OCI-LY7 (cell line): ENCODE measurements at places on chromosomes 1 and 21.
A peak's percentile ranks its signal among the peaks of the same experiment; 100 is the strongest.

- DNase-seq = no peak
Measured at GRCh38 chr1:82329226-82329625, 528.5 kb downstream of the ADGRL2 start.

- no peak for DNase-seq
Measured at GRCh38 chr1:165408518-165408917, 36.4 kb downstream of the RXRG start.

- DNase-seq = no peak
Measured at GRCh38 chr1:119115311-119115710, 25.1 kb downstream of the WARS2 start.

- DNase-seq = no peak
Measured at GRCh38 chr1:89815040-89815439, 5.8 kb upstream of the LRRC8D start.

GRCh38 chr21:45510466-45510955, 31.7 kb downstream of the SLC19A1 start:
- DNase-seq = no peak

DNA sequence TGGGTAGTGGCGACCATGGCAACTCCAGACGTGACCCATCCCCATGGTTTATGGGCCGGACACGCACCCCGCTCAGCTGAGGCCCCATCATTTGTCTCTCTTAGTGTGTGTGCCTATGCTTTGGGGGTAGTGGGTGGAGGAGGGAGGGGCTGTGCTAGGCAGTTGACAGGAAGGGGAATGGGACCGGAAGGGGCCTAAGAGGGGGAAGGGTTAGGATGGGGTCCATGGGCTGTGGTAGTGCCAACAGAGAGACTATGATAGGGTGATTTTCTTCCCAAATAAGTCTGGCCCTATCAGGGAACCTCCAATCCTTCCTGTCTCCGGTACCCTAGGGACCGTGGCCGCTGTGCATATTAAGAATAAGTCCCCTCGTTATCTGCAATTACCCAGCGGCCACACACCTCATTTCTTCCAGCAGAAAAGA, 9.9 kb downstream of the DMAP1 start:
- DNase-seq = no peak

DNA sequence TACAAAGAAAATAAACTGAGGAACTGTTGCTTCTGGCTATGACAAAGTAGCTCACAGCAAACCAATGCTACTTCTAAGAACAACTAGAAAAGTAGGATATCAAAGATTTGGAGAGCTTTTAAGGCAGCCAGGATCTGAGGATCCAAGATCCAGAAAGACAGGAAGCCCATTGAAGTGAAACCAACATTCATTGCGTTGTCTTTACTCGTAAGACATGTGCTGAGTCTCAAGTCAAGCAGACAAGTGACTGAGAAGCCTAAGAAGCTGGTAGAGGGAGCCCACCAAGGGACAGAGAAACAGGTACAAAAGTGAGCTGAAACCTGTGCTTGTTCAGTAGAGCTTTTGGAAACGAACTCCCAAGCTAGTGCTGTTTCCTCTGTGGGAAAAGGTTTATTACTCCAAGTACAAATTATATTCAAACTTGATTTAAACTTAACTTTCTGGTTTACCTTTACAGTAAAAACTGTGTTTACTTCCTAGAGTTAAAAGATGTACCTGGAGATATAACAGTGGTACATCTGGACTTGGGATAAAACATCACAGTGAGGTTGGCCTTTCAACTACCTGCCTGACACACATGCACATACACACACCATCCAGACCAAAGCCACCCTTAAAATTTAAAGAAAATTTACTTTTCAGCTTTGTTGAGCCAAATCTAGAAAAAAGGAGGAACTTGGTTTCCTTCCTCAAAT, 41.2 kb downstream of the NME7 start:
- DNase-seq = no peak

DNA sequence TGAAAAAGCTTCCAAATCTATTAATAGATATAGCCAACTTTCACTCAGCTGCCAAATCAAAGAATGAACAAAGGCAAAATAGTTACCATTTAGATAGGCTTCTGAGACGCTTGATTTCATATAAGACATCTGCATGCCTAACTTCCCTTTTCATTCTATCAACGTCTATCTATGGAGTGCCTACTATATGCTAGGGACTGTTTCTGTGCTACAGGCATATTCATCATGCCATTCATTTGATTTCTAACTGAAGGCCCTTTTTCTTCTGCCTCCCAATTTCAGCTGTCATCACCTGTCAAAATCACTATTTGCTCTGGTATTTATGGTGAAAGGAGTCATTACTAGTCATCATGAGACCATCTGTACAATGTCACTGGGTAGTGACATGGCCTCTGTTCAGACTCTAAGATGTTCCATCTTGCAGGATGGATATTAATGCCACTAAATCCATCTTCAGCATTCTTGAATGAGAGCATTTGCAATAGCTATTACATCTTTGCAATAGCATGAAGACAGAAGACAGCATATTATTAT, 4.3 kb upstream of the KRTAP13-1 start:
- no peak for DNase-seq

- DNase-seq = peak; percentile 29
Measured at GRCh38 chr1:90045853-90046563, 51.1 kb downstream of the ZNF326 start.

DNA sequence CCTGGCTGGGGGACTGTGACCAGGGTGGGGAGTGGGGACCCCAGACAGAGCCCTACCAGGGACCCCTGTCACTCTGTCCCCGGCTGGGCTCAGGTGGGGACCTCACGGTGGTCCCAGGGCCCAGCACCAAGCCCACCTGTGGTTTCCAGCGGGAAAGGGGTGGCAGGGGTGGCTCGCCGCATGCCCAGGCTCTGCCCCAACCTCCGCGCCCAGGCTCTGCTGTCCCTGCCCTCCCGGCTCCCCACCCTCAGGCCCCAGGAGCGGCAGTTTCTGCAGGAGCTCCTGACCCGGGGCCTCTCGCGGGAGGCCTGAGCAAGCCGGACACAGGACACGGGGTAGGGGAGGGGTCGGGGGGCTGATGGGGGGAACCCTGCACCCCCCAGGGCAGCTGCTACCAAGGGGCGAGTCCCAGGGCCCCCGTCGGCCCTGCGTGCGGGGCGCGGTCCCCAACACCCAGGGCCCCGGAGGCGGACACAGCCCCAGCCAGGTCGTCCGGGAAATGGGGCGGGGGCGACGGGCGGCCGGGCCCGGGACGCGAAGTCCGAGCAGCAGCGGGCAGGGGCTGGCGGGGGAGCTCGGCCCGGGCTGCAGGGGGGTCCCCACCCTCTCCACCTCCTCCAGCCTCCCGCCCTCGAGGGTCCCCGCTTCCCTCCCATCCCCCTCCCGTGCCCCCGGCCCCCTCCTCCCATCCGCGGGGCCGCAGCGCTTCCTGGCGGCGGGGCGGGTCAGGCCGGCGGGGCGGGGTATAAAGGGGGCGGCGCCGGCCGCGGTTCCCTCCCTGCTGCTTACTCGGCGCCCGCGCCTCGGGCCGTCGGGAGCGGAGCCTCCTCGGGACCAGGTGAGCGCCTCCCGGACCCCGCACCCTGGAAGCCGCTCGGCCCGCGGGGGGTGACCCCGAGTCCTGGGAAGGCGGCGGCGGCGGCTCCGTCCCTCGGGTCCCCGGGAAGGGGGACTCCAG, at the start of gene COL6A2:
Gene COL6A2, plus strand, starts transcription at position 777 of the 958 bp plus-strand sequence.
- DNase-seq = no peak

GRCh38 chr21:34205811-34206571, 132.6 kb downstream of the MRPS6 start:
- no peak for DNase-seq

- DNase-seq = peak; percentile 80
Measured at GRCh38 chr1:30756545-30757351, 826 bp downstream of the LAPTM5 start.

- DNase-seq = no peak
Measured at GRCh38 chr1:243267914-243268653, 12.2 kb downstream of the SDCCAG8 start.

DNA sequence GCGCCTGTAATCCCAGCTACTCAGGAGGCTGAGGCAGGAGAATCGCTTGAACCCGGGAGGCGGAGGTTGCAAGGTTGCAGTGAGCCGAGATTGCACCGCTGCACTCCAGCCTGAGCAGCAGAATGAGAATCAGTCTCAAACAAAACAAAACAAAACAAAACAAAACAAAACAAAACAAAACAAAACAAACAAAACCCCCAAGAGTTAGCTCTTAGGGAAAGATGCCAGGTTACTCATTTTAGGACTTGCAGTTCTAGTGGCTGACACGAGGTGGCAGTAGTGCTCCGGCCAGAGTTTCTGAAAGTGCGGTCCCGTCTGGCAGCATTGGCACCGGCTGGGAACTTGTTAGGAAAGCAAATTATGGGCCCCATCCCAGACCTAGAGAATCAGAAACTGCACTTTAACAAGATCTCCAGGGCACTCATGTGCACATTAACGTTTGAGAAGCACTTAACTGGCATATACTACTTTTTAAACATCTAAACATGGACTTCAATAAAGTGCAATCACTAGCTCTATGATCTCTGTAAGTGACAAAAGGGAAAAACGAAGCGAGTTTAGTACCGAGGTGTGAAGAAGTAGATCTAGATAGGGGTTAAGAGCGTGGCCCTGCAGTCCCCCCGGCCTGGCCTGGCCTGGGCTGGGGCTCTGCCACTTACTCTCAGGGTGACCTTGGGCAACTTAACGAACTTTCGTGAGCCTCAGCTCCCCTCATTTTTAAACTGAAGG, 41.9 kb upstream of the TNFRSF1B start:
- DNase-seq = peak; percentile 70

- DNase-seq = no peak
Measured at GRCh38 chr1:1157033-1157365, 16.7 kb upstream of the TTLL10 start.

- DNase-seq = peak; percentile 79
Measured at GRCh38 chr21:39373634-39374033, 24.7 kb upstream of the HMGN1 start.

GRCh38 chr1:203621559-203622262, 4.9 kb upstream of the ATP2B4 start:
- DNase-seq = no peak

DNA sequence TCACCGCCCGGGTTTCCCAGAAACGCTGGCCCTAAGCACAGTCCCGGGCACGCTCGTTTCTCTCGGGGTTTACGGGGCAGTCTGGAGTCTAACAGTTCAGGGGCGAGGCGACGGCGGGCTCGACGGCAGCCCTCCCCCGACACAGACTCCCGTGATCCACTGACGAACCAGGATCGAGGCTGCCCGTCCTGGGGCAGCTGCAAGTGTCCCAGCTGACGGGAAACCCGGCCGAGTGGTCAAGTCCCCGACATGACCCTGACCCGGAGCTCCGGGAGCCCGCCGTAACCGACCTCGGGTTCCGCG, 494 bp downstream of the UBE2J2 start:
- no peak for DNase-seq

DNA sequence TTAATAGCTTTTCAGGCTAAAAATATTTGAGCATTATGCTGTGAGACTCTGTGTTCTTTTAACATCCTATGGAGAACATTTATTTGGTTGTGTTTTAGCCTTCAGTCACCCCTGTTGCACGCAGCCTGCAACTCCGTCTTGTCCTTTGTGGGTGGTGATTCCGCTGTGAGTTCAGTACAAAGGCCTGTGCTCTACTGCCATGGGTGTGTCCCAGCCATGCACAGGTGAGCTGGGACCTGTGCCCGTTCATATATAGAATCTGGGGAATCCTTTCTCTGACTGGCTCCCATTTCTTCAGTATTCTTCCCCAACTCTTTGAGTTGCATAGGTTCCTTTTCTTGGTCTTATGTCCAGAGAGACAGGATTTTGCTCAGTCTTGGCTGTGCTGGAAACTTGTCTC, 61.4 kb downstream of the ACTL8 start:
- no peak for DNase-seq

GRCh38 chr21:33559813-33560212, 17.0 kb downstream of the SON start:
- no peak for DNase-seq

GRCh38 chr1:113999799-114000198, 20.5 kb downstream of the OLFML3 start:
- DNase-seq = no peak

- no peak for DNase-seq
Measured at GRCh38 chr1:156697481-156697880, 7.9 kb downstream of the CRABP2 start.

- DNase-seq = no peak
Measured at GRCh38 chr21:14836950-14837349, 227.8 kb downstream of the NRIP1 start.

DNA sequence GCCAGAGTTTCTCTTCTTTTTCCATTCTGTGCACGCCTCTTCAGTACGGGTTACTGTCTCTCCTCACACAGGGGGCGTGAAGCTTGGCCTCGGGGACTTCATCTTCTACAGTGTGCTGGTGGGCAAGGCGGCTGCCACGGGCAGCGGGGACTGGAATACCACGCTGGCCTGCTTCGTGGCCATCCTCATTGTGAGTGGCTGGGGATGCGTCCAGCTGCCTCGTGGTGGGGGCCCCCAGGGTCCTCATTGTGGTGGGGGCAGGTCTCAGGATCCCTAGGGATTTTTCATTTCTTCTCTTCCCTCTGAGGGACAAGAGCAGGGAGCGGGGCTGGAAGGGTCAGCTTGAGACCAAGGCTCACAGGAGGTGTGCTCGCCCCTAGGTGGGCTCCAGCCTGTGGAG, 23.5 kb downstream of the PSEN2 start:
- no peak for DNase-seq

GRCh38 chr1:41925712-41926111, 7.0 kb upstream of the HIVEP3 start:
- DNase-seq = no peak

DNA sequence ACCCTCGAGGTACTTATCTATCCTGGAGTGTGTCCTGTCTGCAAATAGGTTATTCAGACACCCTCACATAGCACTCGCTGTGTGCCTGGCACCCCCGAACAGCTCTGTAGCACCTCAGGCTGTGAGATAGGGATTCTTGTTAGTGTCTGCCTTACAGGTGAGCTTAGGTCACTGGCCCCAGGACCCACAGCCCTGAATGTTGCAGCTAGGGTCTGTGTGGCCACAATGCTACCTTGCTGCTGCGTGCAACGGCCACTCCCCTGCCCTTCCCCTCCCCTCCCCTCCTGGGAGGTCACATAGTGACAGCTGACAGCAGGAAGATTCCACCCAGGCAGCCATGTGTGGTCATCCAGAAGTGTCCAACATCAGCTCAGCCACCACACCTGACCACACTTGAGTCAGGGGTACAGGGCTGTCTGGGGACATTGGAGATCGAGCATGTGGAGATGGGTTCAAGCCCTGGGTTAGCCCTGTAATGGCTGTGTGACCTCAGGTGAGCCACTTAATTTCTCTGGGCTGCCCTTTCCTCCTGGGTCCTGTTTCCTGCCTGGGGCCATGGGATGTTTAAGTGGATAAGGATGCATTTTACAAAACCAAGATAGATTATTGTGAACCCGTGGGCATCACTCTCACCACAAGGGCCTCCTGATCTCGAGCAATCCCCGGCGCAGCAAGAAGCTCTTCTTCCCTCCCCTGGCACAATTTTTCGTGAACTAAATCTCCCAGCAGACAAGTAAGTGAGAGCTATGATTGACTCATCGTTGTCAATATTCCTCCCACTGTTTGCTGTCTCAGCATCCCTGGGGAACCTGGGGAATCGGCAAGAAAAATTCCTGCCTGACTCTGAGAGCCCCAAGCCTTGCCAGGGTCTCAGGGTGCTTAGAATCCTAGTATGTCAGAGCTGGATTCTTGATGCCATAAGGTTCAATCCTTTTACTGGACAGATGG, 208.7 kb downstream of the PTPRU start:
- DNase-seq = no peak
